ENCODE measurements at places on chromosomes 3 and 15.

DNA sequence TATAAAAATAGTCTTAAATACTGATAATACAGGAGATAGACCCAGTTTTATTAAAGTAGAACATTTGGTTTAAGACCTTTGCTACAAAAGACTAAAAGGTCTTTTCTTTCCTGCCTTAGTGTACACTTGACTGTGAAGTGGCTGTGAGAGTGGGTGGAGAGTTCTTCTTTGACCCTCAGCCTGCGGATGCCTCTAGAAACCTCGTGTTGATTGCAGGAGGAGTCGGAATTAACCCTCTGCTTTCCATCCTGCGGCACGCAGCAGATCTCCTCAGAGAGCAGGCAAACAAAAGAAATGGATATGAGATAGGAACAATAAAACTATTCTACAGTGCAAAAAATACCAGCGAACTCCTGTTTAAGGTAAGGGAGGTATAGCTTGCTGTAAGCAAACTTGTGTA lies 36.5 kb downstream of the OXNAD1 start:
- no peak for DNase-seq

- no peak for DNase-seq
These were observed 19.5 kb downstream of the SENP2 start for GRCh38 chr3:185605566-185605965.

DNA sequence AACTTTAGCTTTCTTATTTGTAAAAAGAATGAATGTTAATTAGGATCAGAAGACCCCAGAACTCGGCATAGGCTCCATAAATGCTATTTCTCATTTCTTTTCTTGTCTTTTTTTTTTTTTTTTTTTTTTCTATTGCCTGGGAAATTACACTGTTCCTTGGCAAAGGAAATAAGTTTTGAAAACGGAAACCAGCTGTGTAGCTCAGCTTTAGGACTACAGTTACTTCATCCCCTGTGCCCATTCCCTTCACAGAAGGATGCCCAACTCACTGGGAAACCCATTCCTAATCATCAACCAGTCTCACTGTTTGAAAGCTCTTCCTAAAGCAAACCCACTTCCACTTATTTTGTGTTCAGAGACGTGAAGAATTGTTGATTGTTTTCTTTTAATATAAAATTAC lies 254.0 kb upstream of the IL12A start:
- DNase-seq: no peak

DNA sequence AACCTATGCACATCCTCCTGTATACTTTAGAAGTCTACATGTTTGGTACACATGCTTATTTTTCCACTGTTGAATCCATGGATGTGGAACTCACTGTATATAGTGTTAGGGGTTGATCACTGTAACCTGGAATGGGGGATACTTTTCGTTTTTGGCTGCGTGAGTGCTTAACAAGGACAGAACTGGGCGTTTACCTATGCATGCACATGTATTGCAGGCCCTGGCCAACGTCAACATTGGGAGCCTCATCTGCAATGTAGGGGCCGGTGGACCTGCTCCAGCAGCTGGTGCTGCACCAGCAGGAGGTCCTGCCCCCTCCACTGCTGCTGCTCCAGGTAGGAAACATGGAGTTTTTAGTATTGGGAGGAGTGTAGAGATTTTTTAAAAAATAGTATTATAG lies 2.3 kb downstream of the RPLP1 start:
- no peak for DNase-seq

GRCh38 chr3:26068890-26069289 lies 279.0 kb downstream of the OXSM start:
- no peak for DNase-seq

DNA sequence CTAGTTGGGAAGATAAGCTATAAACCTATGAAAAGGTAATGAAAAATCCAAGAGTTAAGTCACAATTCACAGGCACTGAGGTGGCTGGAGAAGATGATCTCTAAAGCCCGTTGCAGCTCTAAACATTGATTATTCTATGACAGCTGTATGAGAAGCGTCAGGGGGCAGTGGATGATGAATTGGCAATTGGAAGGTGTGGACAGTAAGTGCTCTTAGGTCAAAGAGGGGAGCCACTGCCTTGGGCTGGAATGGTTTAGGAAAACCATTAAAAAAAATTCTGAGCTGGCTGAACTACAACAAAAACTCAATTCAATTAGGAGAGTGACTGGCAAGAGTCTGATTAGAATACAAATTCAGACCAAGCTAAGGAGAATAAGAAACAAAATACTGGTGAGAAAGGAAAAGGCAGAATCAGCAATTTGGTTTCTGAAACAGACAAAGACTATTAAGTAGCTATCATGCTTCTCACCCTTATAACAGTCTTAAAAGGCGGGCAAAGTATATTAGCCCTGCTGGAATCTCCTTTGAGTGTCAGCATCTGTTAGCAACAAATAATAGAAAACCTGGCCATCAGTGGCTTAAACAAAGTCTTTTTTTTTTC lies 8.8 kb upstream of the NMD3 start:
- DNase-seq: no peak

DNA sequence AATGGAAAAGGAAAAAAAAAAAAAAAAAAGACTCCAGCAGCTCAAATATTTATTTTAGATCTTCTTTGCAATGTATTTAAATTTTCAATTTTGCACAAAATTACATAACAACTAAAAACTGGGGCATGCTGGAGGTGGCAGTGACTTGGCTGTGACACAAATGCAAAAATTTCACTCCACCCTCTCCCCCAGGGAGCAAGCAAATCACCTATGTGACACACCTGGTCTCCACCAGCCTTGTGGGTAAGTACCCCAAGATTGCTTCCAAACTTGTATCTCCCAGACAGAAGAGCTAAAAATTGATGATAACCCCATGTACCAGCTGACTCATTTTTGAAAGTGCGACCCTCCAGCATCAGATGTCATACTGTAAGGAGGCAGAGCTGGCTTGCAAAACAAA lies 32.0 kb downstream of the UBE3A start:
- no peak for DNase-seq

GRCh38 chr3:48412375-48413001 lies 17.4 kb downstream of the PLXNB1 start:
- no peak for DNase-seq

DNA sequence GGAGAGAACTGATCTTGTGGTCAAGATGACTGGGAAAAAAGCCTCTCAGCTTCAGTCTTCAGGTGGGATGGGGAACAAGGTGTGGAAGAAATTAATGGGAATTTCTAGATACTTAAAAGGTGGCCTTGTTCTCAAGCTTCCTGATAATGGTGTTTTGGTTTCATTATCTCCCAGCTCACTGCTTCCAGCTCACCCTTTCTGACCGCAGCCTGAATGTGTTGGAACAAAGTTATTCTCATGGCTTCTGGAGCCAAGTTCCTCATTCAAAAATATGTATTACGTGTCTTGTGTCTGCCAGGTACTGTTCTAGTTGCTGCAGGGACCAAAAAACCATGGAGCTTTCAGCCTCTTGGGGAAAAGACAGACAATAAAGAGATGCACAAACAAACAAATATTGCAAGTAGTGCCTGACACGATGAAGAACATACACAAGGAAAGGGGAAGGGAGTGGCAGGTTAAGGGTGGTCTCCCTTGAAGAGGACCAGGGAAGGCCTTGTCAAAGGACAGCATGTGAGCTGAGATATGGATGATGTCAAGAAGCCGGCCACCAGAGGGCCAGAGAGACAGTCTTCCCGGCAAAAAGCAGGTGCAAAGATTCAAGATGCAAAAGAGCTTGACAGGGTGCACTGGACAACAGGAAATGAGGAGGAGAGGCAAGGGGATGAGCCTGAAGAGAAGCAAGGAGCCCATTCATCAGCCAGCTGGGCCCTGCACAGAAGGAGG lies 35.5 kb downstream of the ARRDC4 start:
- no peak for DNase-seq

DNA sequence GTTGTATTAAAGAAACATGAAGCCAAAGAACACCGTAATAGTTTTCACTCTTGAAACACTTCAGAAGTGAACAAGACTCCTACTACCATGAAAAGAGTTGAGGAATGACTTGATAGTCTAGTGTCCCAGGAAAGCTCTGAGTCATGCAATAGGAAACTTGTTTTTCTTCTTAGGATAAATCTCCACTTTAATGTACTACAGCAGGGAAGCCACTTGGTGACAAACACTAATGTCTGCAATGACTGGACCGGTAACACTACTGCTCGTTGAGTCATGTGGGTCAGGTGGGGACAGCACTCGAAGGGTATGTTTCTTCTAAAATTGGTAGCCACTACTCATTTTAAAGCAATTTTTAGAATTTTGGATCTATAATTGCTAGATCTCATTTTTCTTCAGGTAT lies 291.7 kb upstream of the CNTN3 start:
- no peak for DNase-seq

- DNase-seq: no peak
These were observed 14.0 kb downstream of the PLA1A start for GRCh38 chr3:119611664-119612063.

- no peak for DNase-seq
These were observed 273.1 kb downstream of the ULK4 start for GRCh38 chr3:41688595-41689380.

DNA sequence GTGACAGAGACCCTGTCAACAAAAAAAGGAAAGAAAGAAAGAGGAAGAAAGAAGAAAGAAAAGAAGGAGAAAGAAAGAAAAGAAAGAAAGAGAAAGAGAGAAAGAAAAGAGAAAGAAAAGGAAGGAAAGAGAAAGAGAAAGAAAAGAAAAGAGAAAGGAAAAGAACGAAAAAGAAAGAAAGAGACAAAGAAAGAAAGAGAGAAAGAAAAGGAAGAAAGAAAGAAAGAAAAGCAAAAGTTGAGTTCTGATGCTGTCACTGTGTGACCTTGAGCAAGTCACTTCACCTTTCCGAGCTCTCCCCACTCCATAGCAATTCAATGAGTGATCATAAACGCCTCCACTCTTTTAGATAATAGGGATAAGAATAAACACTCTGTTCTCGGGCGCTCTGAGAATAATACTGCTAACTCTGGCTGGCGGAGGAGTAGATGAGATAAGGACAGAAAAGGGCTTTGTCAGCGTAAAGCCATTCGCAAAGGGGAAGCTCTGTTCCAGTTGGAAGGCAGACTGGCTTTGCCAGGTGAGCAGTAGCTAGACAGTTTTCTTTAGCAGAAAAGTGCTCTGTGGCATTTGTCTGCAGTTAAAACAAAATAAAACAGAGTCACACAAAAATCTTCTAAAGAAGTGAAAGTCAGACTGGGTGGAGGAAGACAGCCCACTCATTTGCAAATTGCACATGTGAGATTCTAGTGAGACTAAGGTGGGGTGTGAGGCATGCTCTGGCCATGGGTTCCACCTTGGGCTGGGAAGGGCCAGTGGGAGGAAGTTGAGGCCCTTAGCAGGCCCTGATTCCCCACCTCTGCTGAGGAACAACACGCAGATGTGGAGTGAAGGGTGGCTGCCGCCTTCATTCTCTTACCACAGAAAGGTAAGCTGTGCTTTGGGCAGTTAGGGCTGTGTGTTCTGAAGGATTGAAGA lies 9.6 kb upstream of the FLNB start:
- no peak for DNase-seq

GRCh38 chr3:112751564-112752512 lies 94.8 kb downstream of the CD200R1L start:
- DNase-seq: no peak

DNA sequence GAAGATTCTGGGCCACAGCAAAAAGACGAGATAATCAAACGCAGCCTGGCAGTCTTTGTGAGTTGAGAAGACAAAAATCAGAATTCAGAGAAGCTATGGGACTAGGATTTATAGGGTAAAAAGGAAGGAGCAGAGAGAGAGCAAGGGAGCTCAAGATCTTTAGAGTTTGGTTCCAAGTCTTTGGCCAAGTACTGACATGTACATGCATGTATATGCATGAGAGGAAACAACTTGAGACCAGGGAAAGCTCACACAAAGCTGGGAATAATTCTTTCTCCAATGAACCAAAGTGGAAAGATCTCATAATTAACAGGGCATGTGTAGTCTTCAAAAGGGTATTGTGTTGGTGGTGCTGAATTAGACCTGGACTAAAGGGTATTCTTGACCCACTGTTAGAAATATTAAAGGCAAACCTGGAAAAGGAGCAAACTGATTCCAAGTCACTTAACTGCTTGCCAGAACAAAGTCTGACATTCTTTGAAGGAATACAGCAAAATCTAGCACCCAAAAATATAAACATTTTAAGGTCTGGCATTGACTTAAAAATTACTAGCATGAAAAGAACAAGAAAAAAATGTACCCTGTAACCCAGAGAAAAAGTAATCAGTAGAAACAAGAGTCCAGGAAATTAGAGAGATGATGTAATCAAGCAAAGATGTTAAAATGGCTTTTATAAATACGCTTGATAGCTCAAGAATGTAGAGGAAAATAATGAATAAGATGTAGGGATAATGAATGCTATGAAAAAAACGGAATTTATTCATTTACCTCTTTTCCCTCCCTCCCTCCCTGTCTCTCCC lies 226.0 kb upstream of the CGNL1 start:
- DNase-seq: peak; percentile 80

- no peak for DNase-seq
These were observed 19.1 kb downstream of the ZDHHC19 start for GRCh38 chr3:196192036-196192523.

DNA sequence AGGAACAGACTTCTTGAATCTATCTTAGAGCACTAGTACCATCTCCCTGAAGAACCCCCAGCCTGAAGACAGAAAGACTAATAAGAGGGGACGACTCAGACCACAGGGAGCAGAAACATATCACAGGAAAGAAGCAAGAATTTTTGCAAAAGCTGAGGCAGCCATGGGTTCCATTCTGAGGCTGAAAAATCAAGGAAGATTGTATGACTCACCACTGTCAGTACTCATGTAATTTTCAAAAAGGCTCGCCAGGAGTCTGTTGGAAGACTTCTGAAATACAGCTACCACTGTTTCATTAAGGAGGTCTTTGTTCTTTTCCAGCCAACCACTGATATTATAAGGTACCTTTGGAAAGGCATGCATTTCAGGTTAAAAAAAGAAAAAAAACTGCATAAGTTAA lies 47.5 kb downstream of the MYH15 start:
- DNase-seq: no peak

GRCh38 chr3:84755860-84756259 lies 202.9 kb upstream of the CADM2 start:
- DNase-seq: no peak

DNA sequence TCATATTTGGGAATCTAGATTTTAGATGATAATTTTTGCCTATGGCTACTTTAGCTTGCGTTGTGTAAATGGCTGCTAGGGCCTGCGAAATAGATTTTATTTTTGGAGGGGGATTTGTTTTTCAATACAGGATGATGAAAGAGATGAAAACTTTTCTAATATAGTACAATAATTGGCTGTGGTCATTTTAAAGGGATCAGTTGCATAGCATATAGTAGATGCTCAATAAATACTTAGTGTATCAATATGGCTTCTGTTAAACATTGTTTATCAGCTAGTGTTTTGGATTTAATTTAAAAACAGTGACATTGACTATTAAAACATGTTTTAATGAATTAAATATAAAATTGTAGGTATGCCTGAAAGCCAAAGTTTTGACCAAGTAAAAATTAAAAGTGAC lies 6.9 kb upstream of the CHD2 start:
- DNase-seq: no peak

Data from SK-N-MC (cell line).